ENCODE measurements at places on chromosomes 11 and 22.

DNA sequence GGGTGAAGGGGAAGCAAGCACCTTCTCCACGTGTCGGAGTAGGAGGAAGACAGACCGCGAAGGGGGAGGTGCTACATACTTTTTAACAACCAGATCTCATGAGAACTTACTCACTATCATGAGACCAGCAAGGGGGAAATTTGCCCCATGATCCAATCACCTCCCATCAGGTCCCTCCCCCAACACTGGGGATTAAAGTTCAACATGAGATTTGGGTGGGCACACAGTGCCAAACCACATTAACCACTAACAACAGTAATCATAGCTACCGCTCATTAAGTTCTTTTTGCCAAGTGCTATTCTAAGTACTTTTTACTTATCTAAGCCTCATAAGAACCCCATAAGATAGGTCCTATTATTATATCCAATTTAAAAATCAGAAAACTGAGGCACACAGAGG lies 450.5 kb upstream of the DDI1 start:
- DNase-seq: no peak

GRCh38 chr11:122655527-122656072 lies at the start of gene UBASH3B:
TSS of gene UBASH3B (plus strand) at chr11:122655722. CDS start at chr11:122656050, 328 bp downstream.
- DNase-seq: peak; percentile 88

DNA sequence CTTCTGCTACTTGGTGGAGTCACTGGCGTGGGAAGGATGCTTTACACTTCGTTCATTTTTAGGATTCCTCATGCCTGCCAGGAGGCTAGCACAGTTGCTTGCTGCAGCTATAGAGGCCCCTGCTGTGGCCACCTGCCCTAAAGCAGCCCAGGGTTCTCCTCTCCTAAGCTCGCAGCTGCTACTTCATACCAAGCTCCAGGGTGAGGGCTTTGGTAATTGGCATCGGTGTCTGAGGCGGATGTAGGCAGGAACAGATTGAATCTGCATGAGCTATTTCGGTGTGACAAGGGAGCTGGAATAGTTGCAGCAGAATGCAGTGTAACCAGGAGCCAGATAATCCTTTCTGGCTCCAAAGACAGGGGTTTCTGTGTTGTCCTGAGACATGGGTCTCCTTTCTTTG lies 133.1 kb downstream of the MICAL2 start:
- peak; percentile 70 for DNase-seq

DNA sequence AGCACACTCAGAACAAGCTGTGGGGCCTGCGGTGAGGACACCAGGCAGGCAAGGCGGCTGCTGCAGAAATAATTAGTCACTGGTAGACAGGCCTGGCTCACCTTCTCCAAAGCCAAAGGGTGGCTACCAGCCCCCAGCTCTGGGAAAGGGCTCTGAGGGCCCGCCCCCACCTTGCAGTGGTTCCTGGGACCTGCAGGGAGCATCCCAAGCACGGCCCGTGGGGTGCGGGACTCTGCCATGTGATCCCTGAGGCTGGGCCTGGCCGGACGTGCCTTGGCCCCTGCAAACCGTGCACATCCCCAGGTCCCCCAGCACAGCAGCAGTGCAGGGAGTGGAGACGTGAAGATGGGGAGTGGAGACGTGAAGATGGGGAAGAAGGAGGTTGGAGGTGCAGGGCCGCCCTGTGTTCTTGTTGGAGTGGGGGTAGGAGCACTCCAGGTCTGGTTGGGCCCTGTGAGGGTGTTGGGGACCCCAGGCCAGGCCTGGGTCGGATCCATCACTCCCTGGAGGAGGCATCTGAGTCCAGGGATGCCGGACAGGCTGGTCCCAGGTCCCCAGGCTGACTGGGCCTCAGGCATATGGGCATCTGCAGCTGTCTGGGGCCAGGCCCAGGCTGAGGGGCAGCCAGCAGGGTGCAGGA lies 41.9 kb downstream of the RTN4R start:
- no peak for DNase-seq

DNA sequence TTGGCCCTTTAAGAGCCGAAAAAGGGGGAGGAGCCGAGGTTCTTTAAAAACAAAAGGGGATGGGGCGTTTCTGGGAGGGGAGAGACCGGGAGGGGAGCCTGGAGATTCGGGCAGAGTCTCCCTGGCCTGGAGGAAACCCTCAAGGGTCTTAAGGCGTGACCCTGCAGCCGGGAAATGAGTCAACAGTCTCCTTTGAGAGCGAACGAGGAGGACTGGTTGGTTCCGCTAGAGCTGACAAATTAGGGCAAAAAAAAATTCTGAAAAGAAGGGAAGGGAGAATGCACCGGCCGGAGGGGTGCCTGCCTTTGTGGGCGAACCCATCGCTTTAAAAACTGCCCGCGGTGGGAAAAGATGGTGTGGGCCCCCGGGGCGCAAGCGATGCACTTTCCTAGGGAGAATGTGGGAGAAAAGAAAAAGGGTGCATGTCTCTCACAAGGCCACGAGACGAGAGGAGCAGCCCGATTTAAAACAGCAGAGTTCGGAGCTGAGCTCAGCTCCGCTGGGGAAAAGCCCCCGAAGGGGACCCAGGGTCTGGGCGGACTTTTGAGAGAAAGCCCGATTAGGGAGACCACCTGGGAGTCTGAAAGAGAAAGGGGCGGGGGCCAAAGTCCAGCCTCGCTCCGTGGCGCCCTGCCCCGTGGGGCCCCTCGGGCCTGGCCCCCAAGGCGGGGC lies 874 bp downstream of the ZFTA start:
- peak; percentile 75 for DNase-seq

DNA sequence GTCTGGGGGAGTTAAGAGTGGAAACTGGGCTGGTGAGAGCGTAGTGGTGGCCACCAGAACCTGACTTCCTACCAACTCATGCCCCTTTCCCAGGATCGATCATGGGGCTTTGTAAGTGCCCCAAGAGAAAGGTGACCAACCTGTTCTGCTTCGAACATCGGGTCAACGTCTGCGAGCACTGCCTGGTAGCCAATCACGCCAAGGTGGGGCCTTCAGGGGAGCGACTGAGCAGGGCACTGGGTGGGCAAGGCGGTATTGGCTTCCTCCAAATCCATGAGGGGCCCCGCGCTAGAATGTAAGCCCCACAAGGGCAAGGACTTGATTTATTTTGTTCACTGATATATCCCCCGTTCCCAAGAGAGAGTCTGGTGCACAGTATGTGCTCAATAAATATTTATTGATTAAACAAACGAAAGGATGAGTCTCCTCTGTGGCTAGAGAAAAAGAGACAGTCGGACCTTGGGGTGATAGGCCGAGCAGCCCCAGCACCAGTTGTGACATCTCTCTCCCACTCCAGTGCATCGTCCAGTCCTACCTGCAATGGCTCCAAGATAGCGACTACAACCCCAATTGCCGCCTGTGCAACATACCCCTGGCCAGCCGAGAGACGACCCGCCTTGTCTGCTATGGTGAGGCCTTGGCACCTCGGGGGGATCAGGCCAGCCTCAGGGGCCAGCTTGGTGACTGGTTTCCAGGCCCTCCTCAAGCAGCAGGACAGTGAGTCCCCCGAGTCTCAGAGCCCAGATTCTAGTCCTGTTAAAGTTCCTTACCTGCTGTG lies 765 bp downstream of the ZFPL1 start:
- DNase-seq: no peak

- DNase-seq: no peak
Observed at GRCh38 chr22:42937164-42937843, 77.6 kb downstream of the PACSIN2 start.

GRCh38 chr11:130478881-130479280 lies 30.4 kb downstream of the ADAMTS15 start:
- peak; percentile 23 for DNase-seq

- no peak for DNase-seq
Observed at GRCh38 chr11:69122326-69122629, 33.5 kb upstream of the SMIM38 start.

GRCh38 chr11:57322256-57323166 lies 2.2 kb downstream of the TNKS1BP1 start:
- DNase-seq: peak; percentile 91

- DNase-seq: no peak
Observed at GRCh38 chr11:64419818-64420485, 61.0 kb downstream of the RPS6KA4 start.

Measured in right forelimb (tissue), 1 donor.